ENCODE measurements at places on chromosomes 4 and X. TPM values are rescaled to one million over a fixed set of nuclear protein-coding genes. Genes with fewer than 3 reads are reported as not detected.

DNA sequence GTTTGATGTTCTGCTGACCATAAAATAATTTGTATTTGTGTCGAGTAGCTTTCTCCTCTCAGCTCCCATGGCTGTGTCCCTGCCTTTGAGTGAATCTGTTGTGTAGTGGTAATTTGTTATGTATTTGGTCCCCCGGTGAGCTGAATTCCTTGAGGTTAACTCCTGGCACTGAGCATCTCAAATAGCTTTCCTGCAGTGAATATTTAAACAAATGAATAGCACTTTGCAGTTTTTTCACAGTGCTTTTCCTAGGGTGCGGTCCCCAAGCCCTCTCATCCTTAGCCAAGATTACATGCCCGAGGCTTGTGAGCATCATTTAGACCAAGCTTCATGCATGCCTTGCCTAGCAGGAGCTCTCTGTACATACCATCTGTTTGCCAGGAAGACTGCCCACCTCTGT lies 74.2 kb downstream of the CLDN34 start:
- DNase-seq = no peak

DNA sequence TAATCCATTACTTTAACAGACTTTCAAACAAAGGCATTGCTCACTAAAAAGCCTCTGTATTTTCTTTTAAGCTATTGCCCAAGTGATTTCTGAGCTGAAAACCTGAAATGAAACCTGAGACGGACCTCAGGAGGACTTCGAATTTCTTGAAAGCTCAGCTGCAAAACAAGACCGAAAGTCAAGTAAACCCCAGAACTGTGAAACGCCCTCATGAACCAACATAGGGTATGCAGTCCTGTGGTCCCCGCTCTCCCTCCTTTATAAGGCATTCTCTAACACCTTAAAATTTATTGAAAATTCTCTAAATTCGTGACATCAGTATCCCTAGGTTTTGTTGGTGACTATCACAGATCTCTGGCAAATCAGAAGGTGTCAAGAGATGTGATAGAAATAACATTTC lies 91.8 kb downstream of the SHISA3 start:
- DNase-seq = no peak

- no peak for DNase-seq
Measured at GRCh38 chrX:130444641-130445336, 43.0 kb downstream of the RBMX2 start.

DNA sequence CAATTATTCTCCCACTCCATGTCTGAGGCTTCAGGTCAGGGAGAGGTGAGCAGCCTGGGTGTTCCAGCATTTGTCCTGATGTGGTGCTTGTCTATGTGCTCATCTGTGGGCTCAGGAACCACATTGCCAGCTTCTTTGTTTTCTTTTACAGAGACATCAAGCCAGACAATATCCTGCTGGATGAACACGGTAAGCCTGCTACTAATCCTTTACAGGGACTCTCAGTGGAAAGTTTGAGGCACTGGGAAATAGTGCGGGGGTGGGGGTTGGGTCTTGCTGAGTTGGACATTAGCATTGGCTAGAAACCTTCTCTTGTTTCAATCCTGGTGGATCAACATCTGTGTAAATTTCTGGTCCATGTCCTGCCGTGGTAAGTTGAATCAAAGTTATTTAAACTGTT lies 310.3 kb downstream of the EVC2 start:
- DNase-seq = no peak

- DNase-seq = peak; percentile 84
Measured at GRCh38 chrX:80335062-80335830, 85.0 kb upstream of the TENT5D start.

CPEB2 gene
- 95.6 TPM for total RNA-seq

DNA sequence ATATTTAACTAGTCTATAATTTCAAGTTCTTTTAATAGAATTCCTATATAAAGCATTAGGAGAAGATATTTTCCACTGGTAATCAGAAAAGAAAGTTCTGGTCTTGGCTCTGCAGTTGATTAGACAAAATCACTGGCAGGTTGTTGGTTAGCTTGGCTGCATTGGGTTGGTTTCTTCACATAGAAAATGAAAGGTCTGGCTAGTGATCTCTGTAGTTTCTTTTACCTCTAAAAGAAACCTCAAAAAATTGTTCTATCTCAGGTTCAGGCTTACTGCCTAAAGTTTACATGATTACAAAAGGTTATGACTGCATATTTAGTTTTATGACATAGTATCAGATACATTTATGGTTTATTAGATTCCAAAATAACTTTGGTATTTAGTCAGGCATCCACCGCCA lies 95.8 kb upstream of the NAP1L5 start:
- no peak for DNase-seq

DNA sequence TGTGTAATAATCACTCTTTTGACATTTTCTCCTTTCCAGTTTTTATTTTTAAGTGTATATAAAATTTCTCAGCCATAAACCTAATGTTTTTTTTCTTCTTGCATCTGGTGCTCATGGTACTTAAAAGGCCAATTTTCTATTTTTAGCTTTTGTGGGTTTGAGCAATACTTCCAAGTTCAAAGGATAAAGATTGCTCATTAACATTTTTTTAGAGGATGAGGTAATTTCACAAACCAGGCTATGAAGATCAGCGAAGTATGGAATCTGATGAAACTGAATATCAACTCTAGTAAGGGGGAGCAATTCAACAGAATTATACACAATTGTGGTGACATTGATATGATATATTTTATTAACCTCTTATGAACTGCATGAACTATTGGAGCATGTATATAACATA lies 25.8 kb upstream of the KLHL34 start:
- no peak for DNase-seq

DNA sequence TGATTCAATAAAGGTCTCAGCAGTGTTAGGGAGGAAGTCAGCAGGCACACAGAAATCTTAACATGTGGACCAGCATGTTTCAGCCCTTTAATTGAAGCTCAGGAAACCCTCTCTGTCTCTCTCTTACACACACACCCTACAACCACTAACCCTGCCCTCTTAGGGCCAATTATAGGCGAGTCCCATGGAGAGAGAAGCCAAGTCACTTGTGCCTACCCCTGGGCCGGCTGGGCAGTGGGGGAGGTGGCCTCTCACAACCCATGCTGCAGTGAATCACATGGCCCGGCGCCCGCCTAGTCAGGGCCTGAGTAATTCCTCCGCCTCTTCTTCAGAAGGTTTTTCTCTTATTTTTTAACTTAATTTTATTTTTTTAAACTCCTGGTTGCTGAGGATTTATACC lies 3.7 kb downstream of the FGD1 start:
- DNase-seq = no peak

DNA sequence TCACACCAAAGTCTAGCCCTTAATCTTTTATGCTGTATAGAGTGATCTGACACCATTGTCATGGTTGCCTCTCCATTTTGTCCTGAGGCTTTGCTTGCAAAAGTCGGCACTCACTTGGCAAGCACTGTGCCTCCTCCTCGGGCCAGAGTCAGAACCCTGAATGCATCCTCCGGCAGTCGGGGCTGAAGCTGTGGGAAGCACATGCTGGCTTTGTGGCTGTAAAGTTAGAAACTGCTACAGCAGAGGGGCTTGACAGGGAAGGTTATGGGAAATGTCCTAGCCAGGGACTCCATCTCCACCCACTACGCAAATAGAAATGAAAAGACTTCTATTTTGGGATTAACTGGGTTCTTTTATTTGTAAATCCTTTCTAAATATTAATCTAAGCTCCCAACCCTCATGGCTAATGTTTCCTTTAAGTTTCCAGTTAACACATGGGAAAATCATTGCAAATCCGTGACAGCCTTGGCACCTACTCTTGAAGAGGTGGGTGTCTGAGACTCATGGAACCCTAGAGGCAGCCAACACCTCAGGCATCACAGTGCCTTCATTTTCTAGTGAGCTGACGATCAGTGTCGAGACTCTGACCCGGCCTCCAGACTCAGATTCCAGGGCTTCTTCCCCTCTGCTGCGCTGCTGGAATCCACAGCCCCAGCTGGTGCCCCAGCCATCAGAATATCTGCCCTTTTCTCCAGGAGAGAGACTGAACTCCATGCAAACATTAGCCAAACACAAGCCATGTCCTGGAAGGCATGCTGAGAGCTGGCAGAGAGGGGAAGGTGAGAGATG lies 7.9 kb upstream of the CLDN24 start:
- no peak for DNase-seq

- DNase-seq = no peak
Measured at GRCh38 chrX:150085881-150086280, 147.6 kb upstream of the EOLA2 start.

All from testis (tissue), 5 donors.